NCI-H1930 (cell line): ENCODE measurements at places on chromosomes 6 and 20.

- DNase-seq = no peak
Observed at GRCh38 chr6:33315793-33316602, 1.5 kb downstream of the ZBTB22 start.

GRCh38 chr20:48772183-48772976 is 55.4 kb downstream of the PREX1 start:
- DNase-seq = no peak

- DNase-seq = no peak
Observed at GRCh38 chr6:27940766-27941165, 16.3 kb upstream of the OR2B6 start.

GRCh38 chr6:104286641-104287040 is 573.1 kb downstream of the HACE1 start:
- DNase-seq = no peak

- no peak for DNase-seq
Observed at GRCh38 chr6:132937466-132937906, 123.1 kb downstream of the RPS12 start.

DNA sequence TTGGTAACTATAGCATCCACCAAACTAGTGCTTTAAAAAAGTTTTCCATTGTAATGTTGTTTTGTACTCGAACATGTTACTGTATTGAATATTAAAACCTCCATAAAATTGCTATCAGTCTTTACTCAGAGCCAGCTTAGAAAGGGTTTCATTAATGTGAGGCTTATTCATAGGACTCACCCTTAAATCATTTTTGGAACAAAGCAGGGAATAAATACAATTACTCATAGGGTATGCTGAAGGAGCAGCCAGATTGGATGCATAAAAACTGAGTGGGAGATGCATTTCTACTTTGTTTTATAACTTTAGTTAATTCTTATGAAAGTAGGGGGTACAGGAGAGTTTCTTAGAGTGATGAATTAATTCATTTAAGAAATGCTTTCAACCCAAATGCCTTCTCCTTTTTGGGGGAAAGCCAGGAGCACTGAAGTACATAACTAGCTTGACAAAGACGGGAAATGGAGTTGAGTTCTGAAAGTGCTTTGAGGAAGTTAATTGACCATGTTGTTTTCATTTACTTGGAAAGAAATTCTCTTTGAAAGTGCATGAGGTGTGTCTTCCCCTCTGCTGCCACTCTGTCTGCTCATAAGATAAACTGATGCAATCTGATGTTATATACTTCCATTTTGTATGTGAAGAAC is 90.3 kb downstream of the RNF144B start:
- no peak for DNase-seq

GRCh38 chr20:59660471-59660870 is 56.1 kb downstream of the PHACTR3 start:
- no peak for DNase-seq

DNA sequence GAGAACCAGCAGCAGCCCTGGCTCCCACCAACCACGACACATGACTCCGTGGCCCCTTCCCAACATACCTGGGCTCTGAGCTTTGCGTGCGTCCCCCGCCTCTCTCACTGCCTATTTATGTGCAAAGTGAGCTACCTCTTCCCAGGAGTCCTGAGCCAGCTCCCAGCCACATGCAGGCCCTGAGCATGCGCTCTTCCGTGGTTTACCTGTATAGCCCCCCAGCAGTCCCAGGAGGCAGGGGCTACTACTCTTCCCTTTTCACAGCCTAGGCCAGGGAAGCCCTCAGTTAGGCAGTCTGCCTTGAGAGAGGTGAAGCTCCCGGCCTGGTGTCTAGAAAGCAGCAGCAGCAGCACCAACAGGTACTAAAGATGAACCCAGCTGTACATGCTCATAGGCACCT is 114.8 kb upstream of the CDYL start:
- DNase-seq = no peak

DNA sequence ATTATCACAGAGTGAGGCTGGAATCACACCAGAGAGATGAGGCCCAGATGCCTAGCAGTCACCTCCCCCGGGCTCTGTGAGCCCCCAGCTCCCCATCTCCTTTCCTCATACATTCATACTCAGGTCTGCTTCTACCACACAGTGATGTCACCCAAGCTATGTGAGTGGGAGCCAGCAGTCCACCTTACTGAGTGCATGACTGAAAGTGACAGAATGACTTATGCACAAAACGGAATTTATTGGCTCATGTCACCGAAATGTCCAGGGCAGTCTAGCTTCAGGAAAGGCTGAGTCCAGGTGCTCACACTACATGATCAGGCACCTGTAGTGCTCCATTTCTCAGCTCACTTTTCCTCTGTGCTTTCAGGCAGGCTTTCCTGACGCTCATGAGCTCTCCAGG is 36.7 kb upstream of the CCN6 start:
- DNase-seq = no peak

DNA sequence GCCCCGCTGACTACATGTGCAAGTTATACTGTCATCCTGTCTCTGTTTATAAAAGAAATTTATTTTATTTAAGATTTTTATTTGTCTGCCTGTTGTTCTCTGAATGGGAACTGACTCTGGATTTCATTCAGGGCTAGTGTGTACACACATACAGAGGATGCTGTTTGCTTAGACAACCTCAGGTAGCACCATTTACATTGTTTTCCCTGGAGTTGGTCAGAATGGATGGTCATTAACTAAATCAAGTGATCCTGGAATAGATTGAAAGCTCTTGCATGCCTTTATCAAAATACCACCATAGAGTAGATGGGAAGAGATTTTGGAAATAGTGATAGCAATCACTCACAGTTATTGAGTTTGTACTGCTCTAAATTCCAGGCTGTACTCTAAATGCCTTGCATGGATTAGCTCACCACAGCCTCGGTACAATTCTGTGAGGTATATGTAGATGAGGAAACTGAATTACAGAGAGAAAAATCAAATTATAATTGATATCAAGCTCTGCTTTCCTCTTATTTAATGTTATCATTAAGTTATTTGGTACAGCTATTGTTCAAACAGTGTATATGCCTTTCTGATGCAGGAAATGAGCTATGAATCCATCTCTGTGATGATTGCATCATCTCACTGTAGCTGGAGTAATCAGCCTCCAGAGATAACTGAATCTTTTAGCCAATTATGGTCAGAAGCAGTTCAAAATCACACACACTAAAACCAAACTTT is 51.9 kb downstream of the RNF217 start:
- peak; percentile 13 for DNase-seq

DNA sequence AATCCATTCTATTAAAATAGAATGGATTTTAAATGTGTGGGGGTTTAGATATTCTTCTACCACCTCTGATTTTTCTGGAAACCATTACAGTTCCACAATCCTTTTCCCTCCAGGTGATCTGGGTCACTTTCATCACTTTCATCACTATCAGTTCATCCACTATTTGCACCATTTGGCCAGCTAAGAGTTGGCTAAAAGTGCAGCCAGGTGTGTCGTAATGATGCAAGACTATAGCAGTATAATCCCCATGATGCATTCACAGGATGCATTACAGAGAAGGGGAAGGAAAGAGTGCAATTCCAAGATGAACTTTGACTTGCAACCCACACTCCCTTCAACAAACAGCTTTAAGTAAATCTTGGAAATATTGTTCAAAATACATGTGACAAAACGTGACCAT is 4.9 kb downstream of the FUCA2 start:
- no peak for DNase-seq

GRCh38 chr6:136251394-136251793 is 1.3 kb upstream of the MTFR2 start:
- DNase-seq = no peak

- peak; percentile 69 for DNase-seq
Observed at GRCh38 chr20:36573103-36573797, at the start of gene TGIF2. TSS of gene TGIF2 (plus strand) at chr20:36573597. CDS start at chr20:36578775, 5,178 bp downstream.

DNA sequence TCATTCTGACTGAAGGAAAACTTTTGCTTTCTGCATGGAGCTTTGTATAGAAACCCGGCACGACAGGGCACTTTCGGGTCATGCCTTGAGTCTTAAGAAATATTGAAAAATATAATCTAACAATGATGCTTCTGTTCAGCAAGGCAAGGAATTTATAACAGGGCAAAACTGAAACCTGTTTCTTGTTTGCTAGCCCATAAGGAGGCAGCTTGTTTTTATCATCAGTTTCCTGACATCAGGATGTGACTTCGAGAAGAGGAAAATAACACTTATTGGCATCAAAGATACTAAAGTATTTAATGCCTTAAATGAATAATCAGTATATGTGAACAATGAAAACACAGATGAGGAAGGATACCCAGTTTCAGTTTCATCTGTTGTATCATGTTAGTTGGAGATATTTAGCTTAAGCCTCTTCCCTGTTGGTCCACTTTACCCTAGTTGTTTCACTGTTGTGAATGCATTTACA is 146.5 kb downstream of the CDKAL1 start:
- no peak for DNase-seq

GRCh38 chr6:51868591-51869355 is 218.6 kb downstream of the PKHD1 start:
- DNase-seq = no peak

DNA sequence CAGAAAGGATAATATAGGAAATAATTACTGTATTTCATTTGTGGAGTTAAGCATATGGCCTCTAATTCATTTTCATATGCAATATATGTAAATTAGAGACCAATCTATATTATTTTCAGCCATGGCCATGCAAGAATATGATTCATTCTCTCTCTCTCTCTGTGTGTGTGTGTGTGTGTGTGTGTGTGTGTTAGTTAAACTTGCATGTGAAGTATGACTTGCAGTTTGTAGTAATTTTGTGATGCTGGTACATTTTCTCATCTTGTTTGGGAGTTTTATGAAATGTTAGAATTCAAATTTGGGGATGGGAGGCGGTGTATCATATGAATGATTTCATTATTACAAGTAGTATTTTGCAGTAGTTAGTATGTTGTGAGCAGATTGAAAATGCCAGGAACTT is 74.8 kb downstream of the JARID2 start:
- DNase-seq = no peak

- no peak for DNase-seq
Observed at GRCh38 chr6:26272171-26272637, 92.8 kb upstream of the BTN3A2 start.

DNA sequence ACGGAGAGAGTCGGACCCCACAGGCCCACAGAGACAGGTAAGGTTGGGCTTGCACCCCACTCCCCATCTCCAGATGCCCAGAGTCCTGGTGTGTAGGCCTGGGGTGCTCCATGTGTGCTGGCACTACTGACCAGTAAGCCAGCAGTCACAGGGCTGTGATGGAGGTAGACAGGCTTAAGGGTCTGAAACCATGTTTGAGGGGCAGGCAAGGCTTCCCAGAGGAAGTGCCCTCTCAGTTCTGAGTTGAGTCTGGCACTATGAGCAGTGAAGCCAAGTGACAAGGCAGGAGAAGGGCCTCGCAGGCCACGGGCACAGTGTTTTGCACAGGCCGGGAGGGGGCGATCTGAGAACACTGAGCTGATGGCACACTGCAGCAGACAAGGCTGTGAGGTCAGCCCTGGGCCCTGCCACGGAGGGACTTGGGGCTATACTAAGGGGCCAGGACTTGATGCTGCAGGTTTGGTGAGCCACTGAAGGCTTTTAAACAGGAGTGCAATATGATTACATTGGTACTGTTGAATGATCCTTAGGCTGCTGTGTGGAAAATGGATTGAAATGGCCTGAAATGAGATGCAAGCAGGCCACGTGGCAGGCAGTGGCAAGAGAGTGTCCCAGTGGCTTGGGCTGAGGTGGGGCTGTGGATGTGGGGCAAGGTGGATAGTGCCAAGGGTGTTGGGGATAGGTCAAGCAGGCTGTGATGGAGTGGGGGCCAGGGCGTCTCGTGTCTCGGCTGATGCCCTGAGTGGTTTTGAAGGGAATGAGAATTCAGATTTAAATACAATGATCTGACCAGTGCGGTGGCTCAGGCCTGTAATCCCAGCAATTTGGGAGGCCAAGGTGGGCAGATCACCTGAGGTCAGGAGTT is 20.3 kb downstream of the TTBK1 start:
- no peak for DNase-seq

GRCh38 chr6:146602526-146602925 is 3.8 kb downstream of the ADGB start:
- no peak for DNase-seq

DNA sequence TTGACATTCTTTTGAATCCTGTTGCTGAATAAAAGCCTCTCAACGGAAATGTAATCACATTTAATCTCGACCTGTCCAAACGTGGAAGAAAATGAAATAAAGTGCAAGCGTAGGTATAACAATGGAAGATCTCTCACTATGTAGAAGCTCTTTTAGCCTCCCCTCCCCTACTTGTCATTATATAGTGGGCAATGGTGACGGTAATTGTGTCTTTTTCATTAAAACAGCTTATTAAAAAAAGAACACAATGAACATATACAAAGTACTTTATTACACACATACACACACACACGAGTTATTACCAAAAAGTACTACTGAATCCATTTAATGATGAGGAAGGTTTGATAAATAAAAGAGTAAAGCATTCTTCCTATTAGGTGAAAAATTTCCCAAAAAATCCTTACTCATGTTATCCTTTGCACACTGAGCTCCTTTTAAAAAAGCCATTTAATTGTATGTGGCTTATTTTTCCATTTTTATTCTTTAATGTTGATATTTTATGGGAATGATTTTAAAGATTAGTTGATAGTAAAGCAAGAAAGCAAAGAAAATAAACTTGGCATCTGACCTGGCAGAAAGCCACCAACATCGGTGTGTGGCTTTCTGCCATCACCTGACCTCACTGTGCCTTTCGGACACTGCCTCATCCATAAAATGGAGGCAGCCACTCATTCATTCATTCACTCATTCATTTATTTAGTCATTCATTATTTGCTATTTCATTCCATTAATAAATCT is 493 bp upstream of the SGK1 start:
- no peak for DNase-seq

DNA sequence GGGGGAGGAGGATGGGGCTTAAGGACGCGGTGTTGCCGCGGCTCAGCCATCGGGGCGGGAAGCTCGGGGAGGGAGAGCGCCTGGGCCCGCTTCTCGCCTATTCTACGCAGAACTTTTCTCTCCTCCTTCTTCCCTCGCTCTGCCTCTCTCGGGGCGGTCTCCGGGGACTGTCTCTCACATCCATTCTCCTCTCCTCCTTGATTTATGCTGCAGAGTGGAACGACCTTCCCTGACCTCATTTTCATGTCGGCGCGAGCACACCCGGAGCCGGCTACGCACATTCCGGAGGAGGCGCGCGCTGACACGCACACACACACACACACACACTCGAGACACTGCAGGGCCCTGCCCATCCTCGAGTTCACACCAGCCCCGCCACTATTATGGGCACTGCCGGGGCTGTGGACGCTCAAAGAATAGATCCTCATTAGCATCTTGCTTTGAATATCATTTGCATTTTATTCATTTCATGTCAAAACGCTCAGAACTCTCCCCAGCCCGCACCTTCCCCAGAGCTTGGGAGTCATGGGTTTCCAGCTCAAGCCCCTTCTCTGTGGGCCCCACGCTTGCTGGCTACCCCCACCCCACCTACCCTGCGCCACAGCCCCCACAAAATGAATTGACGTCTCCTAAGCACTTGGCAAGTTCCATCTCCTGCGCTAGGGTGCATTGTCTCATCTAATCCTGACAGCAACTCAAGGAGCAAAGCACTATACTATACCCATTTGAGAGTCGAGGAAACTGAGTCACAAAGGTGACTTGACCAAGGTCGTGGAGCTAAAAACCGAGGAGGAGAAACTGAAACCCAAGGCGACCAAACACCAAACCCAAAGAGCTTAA is 36.8 kb downstream of the NCR2 start:
- DNase-seq = no peak
